ENCODE measurements at places on chromosomes 1 and 21.
A peak's percentile ranks its signal among the peaks of the same experiment; 100 is the strongest.

GRCh38 chr1:159752135-159752580 lies 28.6 kb upstream of the DUSP23 start:
- DNase-seq, result no peak

- DNase-seq, result peak; percentile 12
Observed at GRCh38 chr1:92756537-92756936, 28.4 kb downstream of the EVI5 start.

DNA sequence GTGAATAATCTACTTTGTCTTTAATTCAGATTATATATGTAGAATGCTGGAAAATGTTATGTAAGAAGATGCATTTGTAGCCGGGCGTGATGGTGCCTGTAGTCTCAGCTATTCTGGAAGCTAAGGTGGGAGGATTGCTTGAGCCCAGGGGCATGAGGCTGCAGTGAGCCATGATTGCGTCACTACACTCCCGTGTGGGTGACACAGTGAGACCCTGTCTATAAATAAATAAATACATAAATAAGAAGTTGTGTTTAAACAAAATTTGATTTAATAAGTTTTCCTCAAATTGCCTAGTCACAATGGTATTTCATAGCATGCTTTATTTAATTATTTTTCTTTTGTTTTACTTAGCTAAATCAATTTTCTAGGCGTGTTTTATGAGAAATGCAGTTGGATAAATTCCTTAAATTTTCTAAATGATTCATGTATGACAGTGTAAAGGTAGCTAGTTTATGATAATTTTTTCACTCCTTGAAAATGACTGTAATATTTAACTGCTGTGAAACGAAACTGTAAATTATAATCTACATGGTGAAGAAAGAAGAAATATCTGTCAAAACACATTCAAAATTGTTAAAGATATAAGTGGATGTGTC lies 232.6 kb downstream of the SRGAP2C start:
- DNase-seq, result no peak

DNA sequence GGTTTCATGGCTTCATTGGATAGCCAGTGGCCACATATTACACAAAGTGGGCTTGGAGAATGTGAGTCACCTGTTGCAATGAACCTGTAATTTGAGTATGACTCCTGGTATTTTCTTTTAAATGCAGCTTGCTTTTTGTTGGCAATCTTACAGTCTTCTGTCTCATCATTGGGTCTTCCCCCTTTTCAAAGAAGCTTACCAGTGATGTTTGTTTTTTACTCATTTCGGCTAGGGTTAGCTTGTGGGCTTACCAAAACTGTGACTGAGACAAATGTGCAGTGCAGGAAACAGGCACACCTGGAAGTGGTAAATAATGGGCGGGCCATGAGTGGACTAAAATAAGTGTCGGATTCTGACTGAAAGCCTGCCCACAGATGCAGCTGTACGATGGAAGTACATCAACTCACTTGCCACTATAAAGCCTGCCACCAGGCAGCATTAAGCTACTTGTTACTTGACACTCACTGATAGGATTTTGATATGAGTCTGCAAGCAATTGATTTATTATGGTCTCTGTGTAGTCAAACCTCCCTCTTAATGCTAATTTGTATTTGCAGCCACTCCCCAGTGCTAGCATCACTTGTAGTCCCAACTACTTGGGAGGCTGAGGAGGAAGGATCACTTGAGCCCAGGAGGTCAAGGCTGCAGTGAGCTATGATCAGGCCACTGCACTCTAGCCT lies 4.2 kb downstream of the HHAT start:
- DNase-seq, result no peak

DNA sequence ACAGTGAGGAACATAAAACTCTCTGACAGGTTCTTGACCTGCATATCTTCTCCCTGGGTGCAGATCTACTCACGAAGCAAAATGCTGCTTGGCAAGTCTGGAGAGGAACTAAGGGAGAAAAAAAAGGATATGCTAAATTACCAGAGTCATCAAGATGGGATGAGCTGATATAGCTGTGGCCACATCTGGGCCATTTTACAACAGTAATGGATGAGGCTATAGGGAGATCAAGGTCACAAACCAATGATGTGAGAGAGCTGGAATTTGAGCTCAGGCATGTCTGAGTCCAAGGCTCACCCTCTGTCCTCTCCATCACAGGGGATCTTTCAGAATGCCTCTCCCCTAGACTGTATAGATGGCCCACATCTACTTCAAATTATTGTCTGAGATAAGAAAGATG lies 26.2 kb downstream of the ZMYND12 start:
- DNase-seq, result no peak

GRCh38 chr1:40588586-40588985 lies 57.1 kb downstream of the ZNF684 start:
- DNase-seq, result no peak

DNA sequence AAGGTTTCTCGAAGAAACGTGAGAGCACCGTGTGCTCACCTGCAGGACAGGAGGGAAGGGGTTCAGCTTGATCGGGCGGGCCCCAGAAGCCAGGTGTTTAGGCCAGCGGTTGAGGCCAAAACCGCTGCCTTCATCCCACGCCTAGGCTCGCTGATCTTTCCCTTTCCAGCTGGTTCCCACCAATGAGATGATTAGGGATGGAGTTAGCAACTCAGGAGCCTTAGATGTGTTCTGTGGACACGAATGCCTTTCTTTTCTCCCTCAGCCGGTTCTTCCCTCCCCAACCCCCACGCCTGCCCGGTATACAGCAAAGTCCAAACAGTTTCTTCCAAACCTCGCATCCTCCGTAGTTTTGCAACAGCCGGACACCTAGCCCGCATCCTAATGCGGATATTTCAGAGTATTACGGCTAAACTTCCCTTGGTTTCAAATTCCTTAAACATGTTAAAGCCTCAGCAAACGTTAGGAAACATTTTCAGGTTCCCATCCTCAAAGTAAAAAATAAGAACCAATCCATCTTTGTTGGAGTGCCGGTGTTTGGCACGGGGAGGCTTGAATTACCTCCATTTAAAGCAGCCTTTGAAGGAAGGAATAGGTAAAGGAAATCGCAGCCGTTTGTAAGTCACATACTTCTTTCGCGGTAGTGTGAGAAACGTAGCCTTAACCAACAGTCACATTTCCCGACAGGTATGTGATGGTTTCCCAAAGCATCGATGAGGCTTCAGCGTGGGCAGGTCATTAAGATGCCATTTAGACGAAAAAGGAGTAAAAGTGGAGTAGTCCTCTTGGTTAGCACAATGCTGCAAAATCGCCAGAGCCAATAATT lies 1.1 kb downstream of the LRRC8C start:
- no peak for DNase-seq

- DNase-seq, result no peak
Observed at GRCh38 chr1:218219460-218219859, 65.6 kb upstream of the RRP15 start.

- no peak for DNase-seq
Observed at GRCh38 chr1:167554028-167554779, 642 bp upstream of the CREG1 start.

DNA sequence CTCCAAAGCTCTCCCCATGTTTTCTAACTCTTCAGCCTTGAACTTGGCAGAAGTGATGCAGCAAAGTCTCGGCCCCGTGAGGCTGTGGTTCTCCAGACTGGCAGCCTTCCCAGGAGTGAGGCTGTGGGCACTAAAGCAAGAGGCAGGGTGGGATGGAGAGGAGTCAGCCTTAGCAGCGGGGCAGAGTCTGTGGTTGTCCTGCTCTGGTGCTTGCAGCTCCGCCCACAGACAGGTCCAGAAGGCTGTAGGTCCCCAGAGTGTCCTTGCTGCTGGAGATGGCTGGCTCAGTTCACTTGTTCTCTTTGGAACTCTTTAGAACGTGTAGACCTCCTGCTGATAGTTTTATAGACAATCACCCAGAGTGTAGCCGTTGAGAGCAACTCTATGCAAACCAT lies 142.6 kb downstream of the AJAP1 start:
- no peak for DNase-seq

GRCh38 chr1:11906870-11907269 lies 19.4 kb downstream of the KIAA2013 start:
- DNase-seq, result no peak

DNA sequence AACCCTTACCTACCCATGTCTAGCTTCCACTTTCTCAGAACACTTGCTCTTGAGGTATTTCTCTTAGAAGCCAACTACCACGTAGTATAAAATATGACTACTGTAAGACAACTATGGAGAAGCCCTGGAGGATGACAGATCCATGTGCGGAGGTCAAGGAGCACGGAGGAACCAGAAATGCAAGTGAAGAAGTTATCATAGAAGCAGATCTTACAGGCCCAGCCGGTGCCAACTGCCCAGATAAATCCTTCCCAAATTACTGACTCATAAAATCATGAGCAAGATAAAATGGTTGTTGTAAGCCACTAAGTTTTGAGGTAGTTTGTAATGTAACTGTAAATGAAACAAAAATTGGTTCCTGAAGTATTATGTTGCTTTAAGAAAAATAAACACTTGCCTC lies 12.6 kb downstream of the GTF2B start:
- DNase-seq, result no peak

DNA sequence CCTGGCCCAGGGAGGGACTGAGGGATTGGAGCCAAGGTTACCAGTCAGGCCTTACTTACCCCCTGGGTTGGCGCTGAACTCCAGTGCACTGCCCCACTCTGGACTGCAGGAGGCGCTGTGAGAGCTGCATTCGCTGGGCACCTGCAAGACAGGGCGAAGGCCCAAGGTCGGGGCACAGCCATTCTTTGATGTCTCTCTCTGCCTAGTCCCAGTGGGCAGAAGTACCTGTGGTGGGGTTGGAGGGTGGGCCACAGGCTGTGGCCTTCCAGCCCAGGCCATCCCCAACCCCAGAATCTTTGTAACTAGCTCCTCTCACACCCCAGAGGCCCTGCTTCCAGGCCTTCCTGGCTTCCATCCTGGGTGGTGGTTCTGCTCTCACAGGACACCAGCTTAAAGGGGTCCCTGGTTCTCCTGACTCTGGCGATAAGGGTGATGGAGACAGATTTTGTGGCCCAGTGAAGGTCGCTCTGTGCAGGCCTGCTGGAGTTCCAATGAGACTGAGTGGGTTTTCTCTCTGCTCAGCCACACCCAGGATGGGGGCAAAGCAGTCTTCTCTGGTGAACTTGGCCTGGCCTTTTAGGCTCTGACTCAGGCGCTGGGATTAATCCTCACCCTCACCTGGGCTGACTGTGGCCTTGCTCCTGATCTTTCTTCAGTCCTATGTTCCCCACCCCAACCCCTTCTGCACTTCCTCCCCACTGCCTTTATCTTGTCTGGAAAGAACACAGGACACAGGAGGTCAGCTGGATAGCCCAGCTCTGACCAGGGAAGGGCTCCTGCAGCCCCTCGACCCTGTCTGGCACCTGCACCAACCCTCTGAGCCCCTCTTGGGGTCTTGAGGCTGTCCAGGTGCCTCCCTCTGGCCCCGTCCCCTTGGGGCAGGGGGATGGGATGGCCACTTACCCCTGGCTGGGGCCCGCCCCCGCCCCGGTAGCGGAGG lies 954 bp downstream of the MYOG start:
- DNase-seq, result no peak

DNA sequence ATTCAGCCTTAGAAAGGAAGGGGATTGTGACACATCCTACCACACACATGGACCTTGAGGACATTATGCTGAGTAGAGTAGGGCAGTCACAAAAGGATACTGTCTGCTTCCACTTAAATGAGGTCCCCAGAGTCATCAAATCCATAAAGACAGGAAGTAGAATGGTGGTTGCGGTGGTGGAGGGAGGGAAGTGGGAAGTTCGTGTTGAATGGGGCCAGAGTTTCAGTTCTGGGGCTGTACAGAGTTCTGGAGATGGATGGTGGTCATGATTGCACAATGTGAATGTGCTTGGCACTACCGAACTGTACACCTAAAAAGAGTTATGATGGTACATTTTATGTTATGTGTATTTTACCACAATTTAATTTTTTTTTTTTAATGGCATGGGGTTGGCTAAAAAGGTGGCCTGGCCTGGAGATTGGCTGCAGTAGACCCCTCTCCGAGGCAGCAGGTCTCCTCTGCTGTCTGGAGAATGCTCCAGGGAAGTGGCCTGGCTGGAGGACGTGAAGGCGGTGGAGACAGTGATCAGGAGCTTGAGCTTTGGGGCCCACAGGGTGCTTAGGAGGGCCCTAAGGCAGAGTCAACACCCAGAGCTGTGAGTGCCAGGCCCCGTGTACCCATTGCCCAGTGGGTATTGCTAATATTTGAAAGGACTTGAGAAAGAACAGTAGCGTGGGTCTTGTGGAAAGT lies 30.4 kb downstream of the IFNGR2 start:
- DNase-seq, result no peak

DNA sequence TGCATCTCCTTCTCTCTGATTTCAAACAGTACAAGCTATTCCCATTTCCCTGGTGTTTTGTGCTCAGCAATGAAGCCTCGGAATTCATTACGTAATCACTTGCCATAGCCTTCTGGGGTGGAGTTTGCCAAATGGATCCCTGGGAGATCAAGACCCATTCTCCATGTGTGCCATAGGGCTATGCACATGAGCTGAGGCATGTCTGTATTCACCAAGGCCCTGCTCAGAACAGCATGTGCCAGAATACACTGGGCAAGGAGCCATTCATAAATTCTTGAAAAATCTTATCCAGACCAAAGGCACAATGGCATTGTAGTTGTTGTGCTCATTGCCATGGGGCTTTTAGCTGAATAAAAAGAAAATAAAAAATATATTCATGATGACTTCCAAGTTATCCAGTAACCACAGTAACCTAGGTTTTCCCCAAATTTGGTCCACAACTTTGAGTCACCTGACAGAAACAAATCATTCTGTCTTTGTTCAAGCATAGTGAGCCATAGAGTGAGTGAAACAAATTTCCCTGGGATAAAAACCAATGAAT lies 53.0 kb downstream of the CRB1 start:
- no peak for DNase-seq

- no peak for DNase-seq
Observed at GRCh38 chr21:15839601-15840000, 109.8 kb downstream of the USP25 start.

DNA sequence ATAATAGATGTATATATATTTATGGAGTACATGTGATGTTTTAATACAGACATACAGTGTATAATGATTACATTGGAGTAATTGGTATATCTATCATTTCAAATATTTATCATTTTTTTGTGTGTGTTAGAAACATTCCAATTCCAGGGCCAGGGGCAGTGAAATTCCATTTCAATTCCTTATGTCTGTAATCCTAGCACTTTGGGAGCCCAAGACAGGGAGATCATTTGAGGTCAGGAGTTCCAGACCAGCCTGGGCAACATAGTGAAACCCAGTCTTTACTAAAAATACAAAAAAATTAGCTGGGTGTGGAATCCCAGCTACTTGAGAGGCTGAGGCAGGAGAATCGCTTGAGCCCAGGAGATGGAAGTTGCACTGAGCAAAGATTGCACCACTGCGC lies 30.4 kb upstream of the PDC start:
- no peak for DNase-seq

DNA sequence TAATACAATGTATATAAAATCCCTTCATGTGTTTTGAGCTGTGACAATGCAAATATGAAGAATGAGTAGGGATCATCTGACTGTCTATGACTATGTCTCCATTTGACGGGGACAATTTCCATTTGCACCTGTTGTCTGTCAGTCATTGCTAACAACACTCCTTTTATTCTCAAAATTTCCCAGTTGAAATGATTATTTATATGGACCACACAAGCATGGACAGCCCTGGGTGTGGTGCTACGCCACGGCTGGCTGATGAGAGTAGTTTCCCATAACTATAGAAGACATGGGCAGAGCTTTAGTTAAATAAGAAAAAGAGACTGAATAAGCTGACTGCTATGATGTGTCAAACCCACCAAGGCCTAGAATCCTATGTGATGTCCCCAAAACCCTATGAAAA lies 135.8 kb downstream of the MAP3K21 start:
- DNase-seq, result no peak

- no peak for DNase-seq
Observed at GRCh38 chr1:156836041-156836654, 19.5 kb upstream of the SH2D2A start.

- no peak for DNase-seq
Observed at GRCh38 chr1:19925342-19926070, 2.1 kb upstream of the PLA2G2E start.
